ENCODE measurements at places on chromosomes 6 and 20. TPM values are rescaled to one million over a fixed set of nuclear protein-coding genes. Genes with fewer than 3 reads are reported as not detected.
A peak's percentile ranks its signal among the peaks of the same experiment; 100 is the strongest.

DNA sequence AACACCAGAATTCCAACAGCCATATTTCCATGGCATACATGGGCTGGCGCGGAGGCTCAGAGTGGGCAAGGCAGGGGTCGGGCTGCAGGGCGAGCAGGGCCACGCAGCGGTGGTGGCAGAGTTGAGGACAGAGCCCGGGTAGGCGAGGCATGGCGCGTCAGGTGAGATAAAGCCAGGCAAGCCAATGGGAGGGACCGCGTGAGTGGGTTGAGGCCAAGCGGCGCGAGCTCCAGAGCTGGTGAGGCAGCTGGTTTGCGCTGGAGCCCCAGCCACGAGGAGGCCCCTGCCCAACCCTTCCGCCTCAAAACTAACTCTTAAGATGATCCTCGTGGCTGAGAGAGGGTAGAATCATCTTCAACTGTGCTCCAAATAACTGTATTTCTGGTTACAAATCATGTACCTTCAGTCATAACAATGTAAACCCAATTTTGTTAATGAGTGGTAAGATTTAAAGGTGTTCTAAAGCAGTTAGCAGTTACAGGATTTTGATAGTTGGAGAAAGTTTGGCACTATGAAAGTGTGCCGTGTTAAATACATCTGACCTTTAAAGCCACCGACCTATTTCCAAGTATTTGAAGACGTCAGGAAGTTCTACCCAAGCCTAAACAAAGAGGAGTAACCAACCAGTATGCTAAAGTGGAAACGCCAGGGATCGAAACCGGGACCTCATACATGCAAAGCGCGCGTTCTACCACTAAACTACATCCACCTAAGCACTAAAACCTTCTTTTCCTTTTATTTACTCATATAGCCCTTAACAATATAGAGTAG lies 107.9 kb downstream of the GPX5 start:
- no peak for DNase-seq

The SCRT2 gene
- total RNA-seq: 28.0 TPM

GRCh38 chr6:90413867-90414266 lies 117.2 kb upstream of the BACH2 start:
- DNase-seq: peak; percentile 77

DNA sequence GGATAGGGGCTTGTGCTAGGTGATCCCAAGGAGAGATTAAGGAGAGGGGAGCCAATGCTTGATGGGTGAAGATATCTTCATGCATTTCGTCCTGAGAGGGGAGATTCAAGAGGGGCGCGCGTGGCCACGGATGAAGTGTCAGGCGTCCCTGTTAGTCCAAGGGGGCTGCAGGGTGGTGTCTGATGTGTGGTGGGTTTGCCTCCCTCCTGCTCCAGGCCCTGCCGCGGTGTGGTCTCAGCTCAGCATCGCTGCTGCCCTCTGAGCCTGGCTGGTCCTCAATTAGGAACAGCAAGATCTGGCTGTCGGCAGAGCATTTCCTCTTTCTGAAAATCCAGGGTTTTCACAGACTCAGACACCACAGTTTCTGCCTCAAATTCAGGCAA lies 318.0 kb downstream of the THBS2 start:
- no peak for DNase-seq

The LY6G5B gene
- 43.1 TPM for total RNA-seq

The LMBRD1 gene
- 35.5 TPM for total RNA-seq

DNA sequence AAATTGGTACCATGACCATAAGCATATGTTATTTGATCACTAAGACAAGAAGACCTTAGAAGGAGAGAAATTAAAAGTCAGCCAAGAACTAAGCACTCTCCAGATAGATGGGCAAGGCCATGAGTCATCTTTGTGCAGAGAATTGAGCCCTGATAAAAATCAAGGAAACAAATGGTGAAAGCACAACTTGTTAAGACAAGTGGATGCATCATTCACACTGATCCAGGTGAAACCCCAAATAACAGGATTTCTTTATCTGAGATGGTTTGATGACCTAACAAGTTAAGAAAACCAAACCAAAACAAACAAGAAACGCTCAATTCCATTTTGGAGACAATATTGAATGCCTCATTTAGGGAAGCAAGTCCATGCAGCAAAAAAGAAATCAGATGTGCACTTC lies 121.6 kb downstream of the ADAT2 start:
- DNase-seq: no peak

The CLIC5 gene
- total RNA-seq: not detected

The SH3BGRL2 gene
- total RNA-seq: 47.2 TPM

DNA sequence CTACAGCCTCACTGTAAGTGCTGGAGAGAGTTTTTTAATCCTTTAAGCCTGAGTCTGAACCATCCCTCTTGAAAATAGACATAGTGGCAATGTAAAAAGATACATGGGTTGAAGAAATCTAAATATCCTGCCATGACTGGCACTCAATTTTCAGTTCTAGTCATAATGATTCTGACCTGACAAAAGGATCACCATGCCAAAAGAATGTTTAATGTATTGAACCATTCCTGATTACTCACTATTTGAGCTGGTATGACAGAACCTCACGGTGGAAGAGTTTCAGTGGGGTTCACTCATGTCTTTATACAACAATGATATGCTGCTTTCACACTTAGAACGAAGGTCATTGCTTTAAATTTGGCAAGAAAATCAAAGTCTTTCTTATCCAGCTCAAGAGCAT lies 93.4 kb downstream of the HIVEP2 start:
- DNase-seq: no peak

DNA sequence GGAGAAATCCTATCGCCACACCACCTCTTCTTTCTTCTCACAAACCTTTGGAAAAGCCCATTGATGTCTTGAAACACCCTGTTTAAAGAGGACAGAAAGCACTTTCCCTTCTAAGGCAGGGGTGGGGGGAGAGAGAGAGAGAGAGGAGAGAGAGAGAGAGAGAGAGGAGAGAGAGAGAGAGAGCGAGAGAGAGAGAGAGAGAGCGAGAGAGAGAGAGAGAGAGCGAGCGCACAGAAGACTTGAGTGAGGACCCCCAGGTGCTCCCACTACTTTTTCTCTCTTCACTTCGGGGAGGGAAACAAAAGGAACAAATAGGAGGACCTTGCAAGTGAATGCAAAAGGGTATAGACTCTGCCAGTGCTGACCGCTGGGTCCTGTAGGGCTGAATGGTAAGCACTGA lies 52.4 kb downstream of the TIAM2 start:
- no peak for DNase-seq

Measured in glutamatergic neuron (in vitro differentiated cells).